ENCODE measurements at places on chromosomes 3 and 15.

- no peak for DNase-seq
Measured at GRCh38 chr15:66849393-66849745, 147.3 kb downstream of the SMAD6 start.

DNA sequence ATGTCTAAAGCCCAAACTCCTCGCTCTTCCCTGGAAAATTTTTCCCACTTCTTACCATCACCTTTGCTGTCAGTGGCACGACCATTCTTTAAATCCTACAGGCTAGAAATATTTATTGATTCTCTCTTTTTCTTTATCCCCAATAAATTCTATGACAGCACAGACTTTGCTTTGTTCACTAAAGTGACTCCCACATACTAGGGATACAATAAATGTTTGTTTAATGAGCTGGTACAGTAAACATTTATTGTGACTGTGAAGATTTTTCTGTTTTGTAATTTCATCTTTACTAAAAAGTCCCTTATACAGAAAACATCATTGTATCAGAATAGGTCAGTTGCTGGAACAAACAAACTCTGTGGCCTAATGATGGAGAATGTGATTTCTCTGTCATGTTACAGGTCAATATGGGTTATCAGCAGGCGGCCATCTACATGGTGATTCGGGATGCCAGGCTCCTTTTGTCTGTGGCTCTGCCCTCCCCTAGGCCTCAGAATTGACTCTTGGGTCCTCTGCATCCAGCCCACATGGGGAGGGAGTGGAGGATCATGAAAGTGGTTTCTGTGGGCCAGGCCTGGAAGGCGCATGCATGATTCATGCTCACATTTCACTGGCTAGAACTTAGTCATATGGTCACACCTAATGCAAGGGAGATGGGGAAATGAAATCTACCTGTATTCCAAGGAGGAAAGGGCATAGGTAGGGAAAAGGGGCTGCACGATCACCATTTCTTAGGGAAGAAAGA lies 22.7 kb upstream of the KNG1 start:
- DNase-seq = no peak

GRCh38 chr3:161545824-161546223 lies 49.2 kb downstream of the OTOL1 start:
- no peak for DNase-seq

DNA sequence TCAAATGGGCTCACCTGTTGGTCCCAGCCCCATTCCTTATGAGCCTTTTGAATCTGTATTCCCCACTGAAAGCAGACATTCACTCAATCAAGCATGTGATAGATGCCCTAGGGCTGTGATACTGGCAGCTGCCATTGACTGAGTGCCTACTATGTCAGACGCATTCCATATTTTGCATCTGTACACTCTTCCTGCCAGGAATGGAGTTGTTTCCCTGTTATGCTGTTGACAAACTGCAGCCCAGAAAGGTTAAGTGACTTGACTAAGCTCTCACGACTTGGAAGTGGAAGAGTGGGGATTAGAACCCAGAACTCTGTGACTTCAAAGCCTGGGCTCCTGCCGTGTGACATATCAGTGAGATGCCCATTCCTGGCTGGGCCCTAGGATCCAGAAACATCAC lies 211.4 kb downstream of the RPLP1 start:
- no peak for DNase-seq

DNA sequence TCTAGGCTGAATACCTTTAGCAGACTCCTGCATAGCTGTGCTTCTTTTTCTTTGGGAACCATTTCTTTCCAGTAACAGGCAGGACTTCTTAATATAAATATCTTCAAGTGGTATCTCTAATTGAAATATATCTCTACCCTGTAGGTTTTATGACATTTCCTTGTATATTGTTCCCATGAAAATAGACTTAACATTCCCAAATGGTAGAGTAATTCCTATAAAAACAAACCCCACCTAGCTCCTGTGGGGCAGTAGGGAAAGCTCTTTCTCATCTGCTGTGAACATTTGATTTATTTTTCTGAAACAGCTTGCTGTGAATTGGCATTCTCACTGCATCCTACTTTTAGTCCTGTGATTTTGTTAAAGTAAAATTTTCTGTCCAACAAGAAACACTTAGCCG lies 20.8 kb downstream of the SELENOT start:
- DNase-seq = no peak

GRCh38 chr15:53160092-53160704 lies 370.1 kb upstream of the ONECUT1 start:
- DNase-seq = no peak

DNA sequence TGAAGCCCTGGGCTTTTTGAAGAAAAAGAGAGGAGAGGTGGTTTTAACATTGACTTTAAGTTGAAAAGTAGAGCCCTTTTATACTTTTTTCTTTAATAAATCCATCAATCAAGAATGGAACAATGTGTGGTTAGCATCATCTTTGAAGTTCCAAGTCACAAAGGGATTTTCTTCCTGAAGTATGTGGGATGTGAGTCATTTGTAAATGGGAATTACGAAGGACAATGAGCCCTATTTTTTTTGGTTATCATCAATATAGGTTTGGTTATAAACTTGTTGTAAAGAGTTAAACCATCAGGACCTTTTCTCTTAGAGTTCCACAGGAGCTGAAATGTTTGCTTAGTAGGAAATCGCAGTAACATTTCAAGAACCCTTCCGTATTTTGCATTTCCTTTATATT lies 38.3 kb downstream of the PIK3CA start:
- DNase-seq = no peak

DNA sequence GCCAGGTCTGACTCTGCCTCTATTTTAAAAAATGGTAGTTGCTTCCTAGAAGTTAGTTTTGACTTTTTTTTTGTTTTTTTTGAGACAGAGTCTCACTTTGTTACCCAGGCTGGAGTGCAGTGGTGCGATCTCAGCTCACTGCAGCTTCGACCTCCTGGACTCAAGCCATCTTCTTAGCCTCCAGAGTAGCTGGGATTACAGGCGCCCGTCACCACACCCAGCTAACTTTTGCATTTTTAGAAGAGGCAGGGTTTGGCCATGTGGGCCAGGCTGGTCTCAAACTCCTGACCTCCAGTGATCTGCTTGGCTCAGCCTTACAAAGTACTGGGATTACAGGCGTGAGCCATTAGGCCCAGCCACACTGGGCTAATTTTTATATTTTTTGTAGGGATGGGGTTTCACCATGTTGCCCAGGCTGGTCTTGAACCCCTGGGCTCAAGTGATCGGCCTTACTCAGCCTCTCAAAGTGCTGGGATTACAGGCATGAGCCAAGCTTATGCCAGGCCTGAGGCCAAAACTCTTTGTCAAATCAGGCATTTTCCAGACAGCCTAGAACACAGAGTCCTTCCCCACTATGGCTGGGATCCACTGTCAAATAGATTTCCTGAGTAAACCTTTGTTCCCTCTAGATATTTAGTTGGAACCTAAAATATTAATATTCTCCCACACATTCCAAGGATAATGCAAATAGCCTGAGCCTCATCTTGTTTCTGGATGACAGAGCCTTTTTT lies 13.7 kb downstream of the C3orf62 start:
- no peak for DNase-seq

DNA sequence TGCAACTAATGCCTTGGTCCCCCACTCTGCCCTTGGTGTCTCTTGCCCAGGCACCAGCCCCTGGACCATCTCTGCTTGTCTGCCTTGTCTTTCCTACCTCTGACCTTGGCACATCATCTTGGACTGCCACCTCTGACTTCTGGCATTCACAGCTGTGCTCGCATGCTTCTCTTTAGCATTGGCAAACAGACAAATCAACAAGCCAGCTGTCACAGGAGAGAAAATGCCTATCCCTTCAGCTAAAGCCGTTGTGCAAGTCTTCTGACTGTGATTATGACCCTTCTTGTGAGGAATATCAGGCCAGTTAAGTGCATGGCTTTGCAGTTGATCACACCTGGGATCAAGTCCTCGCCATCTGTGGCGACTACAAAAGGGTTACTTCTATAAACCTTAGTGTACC lies 84.6 kb downstream of the PRICKLE2 start:
- no peak for DNase-seq

- DNase-seq = no peak
Measured at GRCh38 chr15:51908316-51908715, 63.3 kb downstream of the LEO1 start.

DNA sequence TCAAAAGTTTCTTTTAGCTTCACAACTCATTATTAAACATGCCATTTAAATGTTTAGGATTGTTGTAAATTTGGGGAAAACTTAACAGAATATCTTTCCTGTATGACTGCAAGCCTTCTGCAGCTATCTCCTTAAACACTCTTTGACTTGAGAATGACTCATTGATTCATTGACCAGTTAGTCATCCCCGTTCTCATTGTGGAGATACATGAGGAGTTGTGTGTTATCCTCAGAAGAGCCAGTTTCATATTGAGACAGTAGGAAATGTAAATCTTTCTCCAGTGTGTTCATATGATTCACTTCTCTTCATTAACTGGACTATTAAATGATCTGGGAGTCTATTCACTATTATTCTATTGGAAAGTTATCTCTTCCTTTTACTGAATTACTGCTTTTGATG lies 83.0 kb downstream of the CRYGS start:
- no peak for DNase-seq

GRCh38 chr3:116302087-116302747 lies 143.1 kb downstream of the LSAMP start:
- DNase-seq = no peak

DNA sequence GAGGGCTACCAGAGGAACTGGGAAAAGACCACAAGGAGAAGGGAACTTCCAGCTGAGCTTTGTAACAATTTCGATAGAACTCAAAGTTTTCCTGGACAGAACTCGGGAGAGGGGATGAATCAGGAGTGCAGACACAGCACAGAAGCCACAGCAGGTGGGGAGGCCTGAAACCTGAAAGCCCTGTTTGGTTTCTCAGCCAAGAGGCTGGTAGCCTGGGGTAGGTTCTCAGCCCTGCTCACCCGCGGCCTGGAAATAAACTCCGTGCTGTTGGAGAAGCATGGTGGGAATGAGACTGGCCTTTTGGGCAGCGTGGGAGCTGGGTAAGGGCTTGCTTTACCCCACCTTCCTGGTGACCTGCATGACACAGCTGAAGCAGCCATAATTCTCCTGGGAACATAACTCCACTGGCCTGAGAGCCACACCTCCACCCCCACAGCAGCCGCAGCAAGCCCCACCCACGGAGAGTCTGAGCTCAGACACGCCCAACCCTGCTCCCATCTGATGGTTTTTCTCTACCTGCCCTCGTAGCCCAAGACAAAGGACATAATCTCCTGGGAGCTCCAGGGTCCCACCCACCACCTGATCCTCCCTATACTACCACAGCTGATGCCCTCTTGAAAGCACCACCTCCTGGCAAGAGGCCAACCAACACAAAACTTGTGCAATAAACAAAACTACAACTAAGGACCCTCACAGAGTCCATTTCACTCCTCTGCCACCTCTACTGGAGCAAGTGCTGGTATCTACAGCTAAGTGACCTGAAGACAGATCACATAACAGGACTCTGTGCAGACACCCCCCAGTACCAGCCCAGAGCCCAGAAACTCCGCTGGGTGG lies 52.5 kb upstream of the CHRM5 start:
- no peak for DNase-seq

DNA sequence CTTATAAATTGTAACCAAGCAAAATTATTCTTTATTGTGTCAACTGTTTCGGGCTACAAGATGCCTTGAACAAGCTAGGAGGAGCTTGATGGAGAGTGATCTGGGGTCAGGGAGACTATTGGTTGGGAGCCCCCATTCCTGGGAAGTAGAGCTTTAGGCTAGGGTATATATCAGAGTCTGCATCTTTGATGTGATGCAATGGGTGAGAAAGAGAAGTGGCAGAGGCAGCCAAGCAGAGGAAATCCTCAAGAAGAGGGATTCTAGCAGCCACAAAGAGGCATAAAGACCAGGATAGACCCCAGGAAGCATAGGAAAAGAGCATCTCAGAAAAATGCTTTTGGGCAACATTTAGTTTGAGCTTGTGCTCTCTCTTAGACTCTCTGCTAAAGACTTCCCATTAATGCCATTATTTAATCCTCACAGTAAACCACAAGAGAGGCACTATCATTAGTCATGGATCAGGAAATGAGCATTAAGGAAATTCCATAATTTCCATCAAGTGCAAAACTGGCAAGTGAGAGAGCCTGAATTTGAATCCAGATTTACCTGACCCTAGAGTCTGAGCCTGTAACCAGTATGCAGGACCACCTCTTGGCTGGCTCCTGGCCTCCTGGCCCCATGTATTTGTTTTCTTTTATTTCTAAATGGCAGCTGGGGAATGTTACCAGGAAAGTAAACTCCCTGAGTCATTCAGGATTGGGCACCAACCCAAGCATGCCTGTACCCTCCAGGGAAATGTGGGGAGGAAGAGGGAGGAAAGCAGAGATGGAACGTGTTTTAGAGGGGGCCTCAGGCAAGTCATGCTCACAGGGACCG lies 118.7 kb downstream of the RPL22L1 start:
- DNase-seq = no peak

GRCh38 chr3:10354361-10355015 lies 33.6 kb upstream of the SEC13 start:
- DNase-seq = no peak

DNA sequence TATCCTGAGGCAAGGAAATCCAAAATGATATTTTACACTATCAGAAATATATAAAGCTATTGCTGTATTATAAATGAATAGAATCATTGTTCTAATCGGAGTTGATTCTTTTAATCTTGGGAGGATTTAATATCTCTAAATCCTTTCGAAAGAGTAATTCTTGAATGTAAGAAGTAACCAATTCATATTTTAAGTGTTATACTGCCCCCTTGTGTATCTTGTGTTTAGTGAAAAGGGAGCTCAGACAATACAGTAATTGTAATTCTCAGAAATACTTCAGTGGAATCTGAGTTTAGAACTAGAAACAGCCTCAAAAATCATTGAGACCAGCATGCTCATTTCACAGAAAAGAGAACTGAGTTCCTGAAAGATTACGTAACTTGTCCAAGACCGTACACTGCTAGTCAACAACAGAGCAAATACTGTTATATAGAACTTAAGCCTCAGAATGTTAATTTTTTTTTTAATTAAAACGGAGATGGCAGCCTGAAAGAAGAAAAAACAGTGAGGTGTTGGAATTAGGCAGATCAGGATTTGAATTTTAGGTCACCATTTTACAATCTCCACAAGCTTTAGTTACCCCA lies 42.9 kb downstream of the PLCH1 start:
- DNase-seq = peak; percentile 51

DNA sequence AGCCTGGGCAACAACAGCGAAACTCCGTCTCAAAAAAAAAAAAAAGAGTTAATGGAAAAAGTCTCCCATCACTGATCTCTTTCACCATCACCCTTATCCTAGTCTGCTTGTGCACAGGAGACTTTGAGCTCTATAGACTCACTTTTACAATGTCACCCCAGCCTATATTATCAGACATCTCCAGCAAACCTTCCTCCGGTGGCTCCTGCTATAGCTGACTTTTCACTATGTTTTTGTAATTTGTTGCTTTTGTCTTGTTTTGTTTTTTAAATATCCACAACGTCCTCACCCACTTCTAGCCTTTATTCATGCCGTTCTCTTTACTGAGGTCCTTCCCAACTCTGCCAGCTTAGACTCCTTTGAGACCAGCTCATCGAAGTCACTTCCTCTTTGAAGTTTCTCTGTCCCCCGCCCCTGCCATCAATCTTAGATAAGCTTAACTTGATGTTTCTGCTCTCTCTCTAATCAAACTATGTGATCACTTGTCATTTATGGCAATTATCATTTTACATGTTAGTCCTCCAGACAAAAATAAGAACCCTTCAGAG lies 82.7 kb upstream of the CHD2 start:
- no peak for DNase-seq

- DNase-seq = no peak
Measured at GRCh38 chr3:109921509-109921908, 584.2 kb upstream of the DPPA4 start.

- DNase-seq = no peak
Measured at GRCh38 chr3:187978433-187979011, 175.4 kb upstream of the LPP start.

- DNase-seq = no peak
Measured at GRCh38 chr3:177852001-177852807, 654.9 kb upstream of the TBL1XR1 start.

All from NCI-H1417 treated with DMSO at 0.1 percent for 48 hours (cell line).